Stimulated activated CD8-positive, alpha-beta memory T cell treated with anti-CD3 and anti-CD28 coated beads, Interleukin-15, amount 100 ng/mL, for 1 hour (primary cell): ENCODE measurements at places on chromosomes 4 and X.

GRCh38 chrX:43968359-43968781, 4.8 kb downstream of the NDP start:
- no peak for DNase-seq

DNA sequence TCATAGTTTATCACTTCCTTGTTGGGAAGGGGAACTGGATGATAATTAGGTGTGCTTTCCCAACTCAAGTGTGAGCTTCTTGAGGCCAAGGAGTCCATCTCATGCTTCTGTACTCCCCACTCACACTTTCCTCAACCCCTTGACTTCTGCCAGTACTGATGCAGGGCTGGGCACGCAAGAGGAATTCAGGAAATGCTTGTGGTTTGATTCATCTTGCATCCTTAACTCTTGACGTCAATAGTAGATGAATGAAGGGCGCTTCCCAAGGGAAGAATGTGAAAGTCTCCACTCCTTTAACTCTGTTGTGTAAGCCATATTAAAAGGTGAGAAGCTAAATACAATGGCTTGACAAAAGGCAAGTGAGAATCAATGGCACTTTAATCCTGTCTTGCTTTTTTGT, 101.8 kb downstream of the AGTR2 start:
- DNase-seq: no peak

GRCh38 chr4:147453561-147454141, 27.2 kb upstream of the EDNRA start:
- DNase-seq: no peak

DNA sequence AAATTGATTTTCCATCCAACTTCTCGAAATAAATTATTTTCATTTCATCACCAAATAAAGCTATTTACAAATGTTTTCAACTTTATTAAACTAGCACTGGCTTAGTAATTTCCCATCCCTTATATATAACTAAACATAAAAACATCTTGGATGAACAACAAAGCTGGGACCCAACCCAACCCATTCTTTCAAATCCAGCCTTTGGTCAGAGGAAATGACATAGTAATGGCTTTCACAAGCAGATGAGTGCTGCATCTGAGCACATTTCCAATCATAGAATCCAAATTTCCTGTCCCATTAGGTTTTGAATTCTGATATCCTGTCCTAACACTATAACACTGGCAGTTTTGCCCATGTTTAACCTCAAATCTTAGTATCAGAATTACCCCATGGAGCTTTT, 7.9 kb upstream of the EMCN start:
- no peak for DNase-seq

DNA sequence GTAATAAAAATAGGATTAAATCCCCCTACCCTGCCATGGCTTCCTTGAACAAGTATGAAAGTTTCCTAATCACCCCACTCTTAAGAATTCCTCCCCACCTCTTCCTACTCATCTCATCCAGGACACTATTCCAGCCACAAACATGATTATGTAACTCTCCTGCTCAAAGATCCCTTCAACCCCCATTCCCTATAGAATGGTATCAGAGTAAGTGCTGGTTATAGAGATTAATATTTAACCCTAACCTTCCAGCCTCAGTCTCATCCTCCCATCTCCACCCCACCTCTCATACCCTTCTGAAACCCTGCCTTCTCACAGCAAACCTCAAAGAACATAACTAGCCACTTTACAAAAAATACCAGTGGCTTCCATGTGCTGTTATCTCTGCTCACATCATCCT, 155.1 kb downstream of the PPP3CA start:
- no peak for DNase-seq

DNA sequence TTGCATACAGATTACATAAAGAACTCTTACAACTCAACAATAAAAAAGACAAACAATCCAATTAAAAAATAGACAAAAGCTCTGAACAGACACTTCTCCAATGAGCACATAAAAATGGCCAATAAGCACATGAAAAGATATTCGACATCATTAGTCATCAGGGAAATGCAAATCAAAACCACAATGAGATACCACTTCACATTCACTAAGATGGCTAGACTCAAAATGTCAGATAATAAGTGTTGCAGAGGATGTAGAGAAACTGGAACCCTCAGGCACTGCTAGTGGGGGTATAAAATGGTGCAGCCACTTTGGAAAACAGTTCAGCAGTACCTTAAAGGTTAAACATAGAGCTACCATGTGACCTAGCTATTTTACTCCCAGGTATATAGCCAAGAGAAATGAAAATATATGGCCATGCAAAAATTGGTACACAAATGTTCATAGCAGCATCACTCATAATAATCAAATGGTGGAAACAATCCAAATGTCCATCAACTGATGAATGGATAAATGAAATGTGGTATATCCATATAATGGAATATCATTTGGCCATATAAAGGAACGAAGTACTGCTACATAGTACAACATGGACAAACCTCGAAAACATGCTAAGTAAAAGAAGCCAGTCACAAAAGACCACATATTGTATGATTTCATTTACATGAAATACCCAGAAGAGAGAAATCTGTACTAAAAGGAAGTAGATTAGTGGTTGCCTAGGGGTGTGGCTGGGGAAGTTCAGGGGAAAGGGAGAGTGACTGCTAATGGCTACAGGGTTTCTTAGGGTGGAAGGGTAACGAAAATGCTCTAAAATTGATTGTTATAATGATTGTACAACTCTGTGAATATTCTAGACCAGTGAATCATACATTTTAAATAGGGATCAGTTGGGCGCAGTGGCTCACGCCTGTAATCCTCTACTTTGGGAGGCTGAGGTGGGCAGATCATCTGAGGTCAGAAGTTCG, 29.4 kb downstream of the SASH3 start:
- no peak for DNase-seq
